ENCODE measurements at places on chromosomes 12 and 14. TPM values are rescaled to one million over a fixed set of nuclear protein-coding genes. Genes with fewer than 3 reads are reported as not detected.

The LRP1-AS gene
- not detected for polyA plus RNA-seq

The KLRC1 gene
- polyA plus RNA-seq, result 0.12 TPM

The VRTN gene
- polyA plus RNA-seq, result not detected

The KIF5A gene
- 0.04 TPM for polyA plus RNA-seq

The TC2N gene
- polyA plus RNA-seq, result 68.2 TPM

The NEUROD4 gene
- not detected for polyA plus RNA-seq

The COX14 gene
- 134 TPM for polyA plus RNA-seq

The DNAH10 gene
- 0.67 TPM for polyA plus RNA-seq

The NGB gene
- not detected for polyA plus RNA-seq

The LYZ gene
- polyA plus RNA-seq, result 48.7 TPM

The BDKRB2 gene
- 4.2 TPM for polyA plus RNA-seq

The MAGOHB gene
- 18.7 TPM for polyA plus RNA-seq

The TMTC1 gene
- 3.0 TPM for polyA plus RNA-seq

The SOCS4 gene
- 10.9 TPM for polyA plus RNA-seq
